ENCODE measurements at places on chromosomes 3 and 15.

DNA sequence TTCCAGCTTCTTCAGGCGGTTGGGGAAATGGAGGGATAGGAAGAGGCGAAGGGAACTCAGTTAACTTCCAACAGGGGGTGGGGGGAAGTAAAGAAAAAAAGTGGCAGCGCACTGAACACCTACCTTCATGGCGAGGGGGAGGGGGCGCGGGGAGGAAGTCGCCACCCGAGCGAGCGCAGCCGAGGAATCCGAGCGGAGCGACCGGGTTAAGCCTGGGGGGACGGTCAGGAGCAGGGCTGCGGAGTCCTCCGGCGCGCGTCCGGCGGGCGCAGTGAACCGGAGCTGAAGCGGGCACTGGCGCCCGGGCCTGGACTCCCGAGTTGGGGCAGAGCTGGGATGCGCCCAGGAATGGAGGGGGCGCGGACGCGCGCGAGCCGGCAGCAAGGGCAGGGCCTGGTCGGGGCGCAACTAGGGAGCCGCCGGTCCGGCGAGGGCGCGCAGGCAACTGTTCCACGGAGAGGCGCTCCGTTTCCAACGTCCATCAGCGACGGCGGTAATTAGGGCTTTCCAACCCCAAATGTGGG, at the start of gene WNT5A:
Gene WNT5A (minus strand): TSS at position 450 of the 524 bp plus-strand sequence. CDS start 321 bp downstream, at position 129.
- peak; percentile 62 for DNase-seq

DNA sequence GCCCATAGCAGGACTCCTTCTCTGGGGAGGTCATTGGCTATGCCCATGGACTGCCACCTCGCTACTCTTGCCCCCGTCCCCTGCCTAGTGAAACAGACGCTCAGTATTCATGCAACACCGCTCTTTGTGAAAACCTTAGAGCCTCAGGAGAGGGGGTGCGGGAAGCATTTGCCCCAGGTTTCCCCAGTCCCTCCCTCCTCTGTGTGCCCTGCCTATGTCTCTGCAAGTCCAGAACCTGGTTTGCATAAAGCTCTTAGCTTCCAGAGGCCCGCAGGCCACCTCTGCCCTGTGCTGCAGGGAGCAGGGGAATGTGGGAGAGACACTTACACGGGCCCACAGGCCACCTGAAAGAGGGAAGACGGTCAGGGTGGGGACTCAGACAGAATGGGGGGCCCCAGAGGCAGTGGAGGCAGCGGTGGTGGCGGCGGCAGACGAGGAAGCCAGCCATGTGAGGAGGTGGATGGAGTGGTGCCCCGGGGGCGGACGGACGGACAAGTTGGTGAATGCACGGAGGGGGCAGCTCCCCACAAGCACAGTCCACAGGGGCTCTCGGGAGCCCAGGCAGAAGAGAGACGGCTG, 33.8 kb upstream of the CTSH start:
- no peak for DNase-seq

- no peak for DNase-seq
These were observed 93.2 kb upstream of the ARHGEF3 start for GRCh38 chr3:56894881-56895431.

DNA sequence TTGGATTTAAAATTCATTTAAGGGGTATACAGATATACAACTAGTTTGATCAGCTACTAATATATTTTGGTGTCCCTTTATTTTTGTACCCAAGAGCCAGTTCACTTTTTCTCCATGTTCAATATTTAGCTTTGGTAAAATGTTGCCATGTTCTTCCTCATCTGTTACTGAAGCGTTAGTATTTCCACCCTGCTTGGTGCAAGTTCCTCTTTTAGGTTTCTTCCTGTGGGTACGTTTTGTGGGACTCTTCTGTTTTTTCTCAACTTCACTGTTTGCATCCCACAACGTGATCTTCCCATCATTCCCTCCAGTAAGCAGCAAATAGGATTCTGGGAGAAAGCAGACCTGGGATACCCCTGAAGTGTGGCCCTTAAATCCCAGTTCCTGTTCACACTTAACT, 14.1 kb downstream of the WDR53 start:
- DNase-seq: no peak

DNA sequence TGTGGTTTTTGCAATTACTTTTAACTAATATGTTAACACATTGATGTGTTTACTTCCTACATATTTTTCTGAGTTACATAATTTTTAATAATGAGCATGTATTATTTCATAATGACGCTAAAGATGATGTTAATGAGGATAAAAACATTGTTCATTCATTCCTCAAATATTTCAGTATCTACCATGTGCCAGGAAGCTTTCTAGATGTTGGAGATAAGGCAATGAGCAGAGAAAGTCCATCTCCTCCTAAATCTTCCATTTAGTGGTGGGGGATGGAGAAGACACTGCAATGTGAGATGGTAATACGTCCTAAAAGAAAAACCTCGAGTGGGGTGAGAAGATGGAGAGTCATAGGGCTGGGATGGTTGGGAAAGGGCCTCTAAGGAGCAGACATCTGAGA, 132.7 kb downstream of the MYLK start:
- DNase-seq: no peak

DNA sequence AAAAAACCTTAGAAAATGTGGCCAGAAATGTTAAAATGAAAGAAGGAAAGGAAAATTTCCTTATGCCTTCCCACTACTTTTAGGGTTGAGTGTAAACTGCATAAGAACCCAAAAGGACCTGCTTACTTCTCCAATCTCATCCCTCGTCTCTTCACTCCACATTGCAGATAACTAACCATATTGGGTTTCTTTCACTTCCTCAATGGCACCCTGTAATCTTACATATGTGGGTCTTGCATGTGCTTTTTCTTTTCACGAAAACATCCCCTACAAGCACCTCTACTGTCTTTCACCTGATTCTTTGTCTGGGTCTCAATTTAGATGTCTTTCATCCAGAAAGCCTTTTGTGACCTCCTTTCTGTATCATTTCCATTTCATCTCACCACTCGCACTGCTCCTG, 23.1 kb downstream of the EOMES start:
- DNase-seq: no peak

- no peak for DNase-seq
These were observed 267.6 kb downstream of the AGBL1 start for GRCh38 chr15:86347245-86347644.

GRCh38 chr15:25556136-25556535, 117.3 kb upstream of the UBE3A start:
- no peak for DNase-seq

GRCh38 chr3:37183375-37183831, 9.0 kb upstream of the LRRFIP2 start:
- DNase-seq: no peak

GRCh38 chr3:13332158-13332557, 88.0 kb downstream of the NUP210 start:
- DNase-seq: no peak

GRCh38 chr3:170356596-170357175, 829 bp upstream of the SKIL start:
- DNase-seq: peak; percentile 64

- DNase-seq: peak; percentile 60
These were observed 32.8 kb downstream of the MYH15 start for GRCh38 chr3:108477511-108478147.

DNA sequence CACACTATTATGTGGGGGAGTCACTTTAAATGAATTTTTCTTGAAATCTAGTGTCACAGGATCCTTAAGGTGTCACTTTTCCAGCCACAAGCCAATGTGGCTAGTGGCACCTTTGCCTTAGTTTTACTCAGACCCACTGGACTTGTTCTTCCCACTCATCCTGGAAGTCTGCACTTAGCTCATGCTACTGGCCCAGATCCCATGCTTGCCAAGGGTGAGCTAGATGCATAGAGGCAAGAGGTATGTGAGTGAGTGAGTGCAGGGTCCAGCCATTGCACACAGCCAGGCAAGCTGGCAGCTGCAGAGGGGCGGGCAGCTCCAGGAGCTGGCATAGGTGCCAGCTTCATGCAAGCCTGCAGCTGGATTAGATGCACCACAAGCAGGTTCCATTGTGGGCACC, 81.0 kb downstream of the CGGBP1 start:
- DNase-seq: no peak

- no peak for DNase-seq
These were observed 12.9 kb downstream of the IDH3A start for GRCh38 chr15:78162038-78162437.

DNA sequence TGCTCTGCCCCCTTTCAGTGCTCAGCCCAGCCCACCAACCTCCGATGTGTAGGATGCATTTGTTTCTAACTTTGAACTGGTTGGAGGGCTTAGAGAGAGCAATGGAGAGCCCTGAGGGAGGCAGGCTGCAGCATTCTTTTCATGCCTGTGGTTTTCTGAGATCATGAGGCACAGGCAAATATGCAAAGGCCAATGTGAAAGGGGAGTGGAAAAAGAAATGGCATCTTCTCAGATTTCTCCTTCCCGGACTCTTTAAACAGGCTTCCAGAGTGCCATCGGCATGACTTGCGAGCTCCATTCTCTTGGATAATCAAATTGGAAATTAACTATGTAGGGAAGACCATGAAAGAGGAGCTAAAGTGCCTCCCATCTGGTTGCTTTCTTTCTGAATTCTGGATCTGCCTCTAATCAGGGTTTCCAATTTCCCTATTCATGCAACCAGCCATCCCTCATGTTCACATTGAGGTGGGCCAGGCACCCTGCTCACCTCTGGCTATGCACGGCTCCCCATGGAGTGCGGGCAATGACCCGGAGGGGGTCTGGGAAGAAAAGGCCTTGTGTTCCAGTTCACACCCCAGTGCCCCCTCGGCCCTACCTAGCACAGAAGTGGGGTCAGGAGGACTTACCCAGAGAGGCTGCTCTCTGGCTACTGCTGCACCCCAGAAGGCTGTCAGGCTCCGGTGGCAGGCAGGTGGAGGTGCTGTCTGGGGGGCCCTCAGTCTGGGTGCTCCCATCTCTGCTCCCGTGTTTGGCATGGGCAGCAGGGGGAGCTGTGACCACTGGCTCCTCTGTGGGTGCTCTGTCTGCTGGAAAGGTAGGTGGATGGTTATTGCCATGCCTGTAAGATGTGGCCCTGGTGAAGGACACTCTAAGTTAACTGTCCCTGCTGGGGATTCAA, 16.1 kb downstream of the AMOTL2 start:
- no peak for DNase-seq

DNA sequence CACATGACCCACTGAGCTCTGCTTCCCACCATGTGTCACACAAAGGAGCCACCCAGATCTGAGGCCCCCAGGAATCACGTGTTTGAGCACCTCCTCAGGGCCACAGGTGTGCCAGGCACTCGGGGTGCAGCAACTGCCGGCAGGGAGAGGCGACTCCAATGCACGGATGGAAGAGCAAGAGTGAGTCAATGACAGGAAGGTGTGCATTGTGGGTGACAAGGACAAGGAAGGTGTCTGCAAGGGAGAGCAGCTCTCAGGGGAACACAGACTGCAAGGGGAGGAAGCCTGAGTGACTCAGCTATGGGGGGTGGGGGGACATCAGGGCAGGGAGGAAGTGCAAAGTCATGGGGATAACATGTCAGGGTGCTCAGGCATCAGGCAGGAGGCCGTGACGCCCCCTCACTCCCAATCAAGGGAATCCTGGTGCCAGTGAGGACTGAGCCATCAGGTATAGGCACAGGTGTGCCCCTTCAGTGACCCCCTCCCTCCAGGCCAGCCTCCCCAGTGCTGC, 67.4 kb downstream of the NUP210 start:
- no peak for DNase-seq

All from mesothelial cell of epicardium (in vitro differentiated cells).